Head of caudate nucleus (tissue), 42 donors: ENCODE measurements at places on chromosomes 12 and 14.

- DNase-seq = no peak
Observed at GRCh38 chr14:92690171-92691011, 58.0 kb downstream of the LGMN start.

- no peak for DNase-seq
Observed at GRCh38 chr14:51609251-51609954, 42.3 kb upstream of the FRMD6 start.

DNA sequence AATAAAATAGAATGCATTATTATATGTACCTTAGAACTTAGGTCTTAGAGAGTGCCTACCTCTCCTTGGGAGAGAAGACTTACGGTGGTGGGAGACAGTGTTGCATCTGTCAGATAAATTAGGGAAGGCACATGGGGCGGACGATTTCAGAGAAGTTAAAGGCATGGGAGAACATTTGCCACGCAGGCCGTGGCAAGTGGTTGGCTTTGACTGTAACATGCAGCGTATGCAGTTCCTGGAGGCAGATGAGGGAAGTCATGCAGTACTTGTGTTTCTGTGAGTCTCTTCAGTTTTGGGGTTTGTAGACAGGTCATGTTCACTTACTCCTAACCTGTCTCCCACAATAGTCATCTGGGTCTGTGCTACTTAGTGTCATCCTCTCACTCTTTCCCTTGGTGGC lies 43.6 kb downstream of the ETV6 start:
- DNase-seq = no peak

GRCh38 chr14:23929822-23930294 lies 23.7 kb upstream of the DHRS4 start:
- peak; percentile 97 for DNase-seq

DNA sequence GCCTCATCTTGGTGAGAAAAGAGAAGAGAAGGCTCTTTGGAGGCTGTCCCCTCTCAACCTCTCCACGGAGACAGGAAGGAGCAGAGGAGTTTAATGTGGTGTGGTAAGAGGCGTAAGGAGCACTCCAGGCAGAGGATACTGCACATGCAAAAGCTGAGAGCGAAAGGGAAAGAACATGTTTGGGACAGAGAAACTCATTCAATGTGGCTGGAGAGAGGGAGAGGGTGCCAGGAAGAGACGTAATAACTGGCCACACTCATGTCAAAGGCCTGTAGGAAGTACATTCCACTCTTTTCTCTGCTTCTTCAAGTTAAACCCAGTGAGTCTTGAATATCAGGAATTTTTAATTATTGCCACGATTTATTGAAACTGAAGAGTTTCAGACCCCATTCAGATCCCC lies 12.0 kb downstream of the VDR start:
- DNase-seq = no peak
